ENCODE measurements at places on chromosomes 4 and X.

GRCh38 chr4:14844061-14844460 lies 158.2 kb upstream of the CPEB2 start:
- DNase-seq, result no peak

- no peak for DNase-seq
Measured at GRCh38 chrX:38754818-38755718, 46.2 kb upstream of the MID1IP1 start.

DNA sequence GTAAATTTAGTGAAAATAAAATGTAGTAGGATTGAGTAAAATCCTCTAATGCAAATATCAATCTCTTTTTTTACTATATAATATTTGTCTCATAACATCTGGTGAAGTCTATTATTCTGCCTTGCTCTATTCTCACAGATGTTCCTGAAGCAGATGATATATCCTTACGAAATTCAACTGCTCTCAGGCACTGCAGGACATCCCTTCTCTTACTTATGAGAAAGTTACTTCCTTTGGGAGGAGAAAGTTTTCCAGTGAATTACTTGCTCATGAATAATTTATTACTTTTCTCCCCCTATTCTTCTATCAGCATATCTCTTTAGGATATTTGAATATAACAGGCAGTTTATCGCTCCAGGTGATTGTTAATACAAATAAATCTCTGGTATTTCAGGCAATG lies 75.6 kb upstream of the AGA start:
- DNase-seq, result no peak

GRCh38 chr4:83010111-83010521 lies 507 bp downstream of the LIN54 start:
- no peak for DNase-seq

DNA sequence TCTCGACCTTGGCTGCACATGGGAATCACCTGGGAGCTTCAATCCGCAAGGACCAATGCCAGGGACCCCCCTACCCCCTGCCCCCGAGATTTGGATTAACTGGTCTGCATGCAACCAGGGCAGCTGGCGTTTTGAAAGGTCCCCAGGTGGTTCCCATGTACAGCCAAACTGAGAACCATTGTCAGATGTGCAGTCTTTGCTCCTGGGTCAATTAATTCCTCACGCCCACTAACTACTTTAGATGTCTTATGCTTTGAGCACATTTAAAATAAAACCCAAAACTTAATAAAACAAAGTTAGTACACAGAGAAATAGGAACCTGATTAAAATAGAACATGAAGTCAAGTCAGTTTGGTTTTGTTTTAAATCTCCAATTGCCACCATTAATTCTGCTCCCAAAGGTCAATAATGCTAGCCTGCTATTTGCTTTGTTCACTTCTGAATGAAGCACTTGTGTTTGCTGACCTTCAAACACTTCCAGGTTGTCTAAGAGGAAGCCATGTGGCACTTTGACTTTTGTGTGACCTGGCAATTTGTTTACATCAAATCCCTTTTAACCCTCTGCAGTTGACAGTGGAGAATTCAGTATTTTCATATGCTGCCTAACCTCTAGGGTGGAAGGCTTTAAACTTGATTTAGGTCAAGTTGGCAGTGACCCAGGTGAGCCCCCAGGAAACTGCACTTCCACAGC lies 27.2 kb upstream of the TMSB4X start:
- DNase-seq, result no peak

- DNase-seq, result no peak
Measured at GRCh38 chr4:30950737-30951136, 230.6 kb downstream of the PCDH7 start.

- DNase-seq, result no peak
Measured at GRCh38 chrX:132267392-132267791, 48.1 kb upstream of the RAP2C start.

- no peak for DNase-seq
Measured at GRCh38 chr4:15182600-15183220, 180.4 kb downstream of the CPEB2 start.

GRCh38 chr4:945274-946102 lies 13.2 kb downstream of the TMEM175 start:
- DNase-seq, result no peak

DNA sequence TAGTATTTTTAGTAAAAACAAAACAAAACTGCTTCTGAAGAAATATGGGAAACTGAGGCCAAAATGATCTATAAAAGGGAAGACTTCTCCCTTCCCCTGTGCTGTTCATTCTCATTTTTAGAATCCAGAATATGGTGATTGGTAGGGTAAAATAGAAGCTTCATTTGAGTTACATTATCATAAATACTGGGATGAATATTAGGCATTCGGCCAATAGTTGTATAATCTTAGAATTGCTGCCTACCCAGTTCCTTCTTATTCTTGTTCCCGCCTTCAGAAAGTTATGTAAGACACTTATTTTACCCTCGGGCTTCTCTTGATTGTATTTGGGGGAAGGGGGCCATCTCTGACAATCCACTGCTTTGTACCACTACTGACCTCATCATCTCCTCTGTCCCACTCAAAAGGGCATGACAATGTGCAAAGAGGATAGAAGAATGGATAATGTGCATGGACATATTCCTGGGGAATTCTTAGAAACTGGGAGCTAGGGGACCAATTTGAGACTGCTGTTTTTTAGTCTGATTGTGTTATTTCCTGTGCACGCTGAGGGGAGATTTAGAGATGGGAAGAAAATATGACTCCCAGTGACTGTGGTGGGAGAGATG lies 588 bp downstream of the ART3 start:
- DNase-seq, result no peak

DNA sequence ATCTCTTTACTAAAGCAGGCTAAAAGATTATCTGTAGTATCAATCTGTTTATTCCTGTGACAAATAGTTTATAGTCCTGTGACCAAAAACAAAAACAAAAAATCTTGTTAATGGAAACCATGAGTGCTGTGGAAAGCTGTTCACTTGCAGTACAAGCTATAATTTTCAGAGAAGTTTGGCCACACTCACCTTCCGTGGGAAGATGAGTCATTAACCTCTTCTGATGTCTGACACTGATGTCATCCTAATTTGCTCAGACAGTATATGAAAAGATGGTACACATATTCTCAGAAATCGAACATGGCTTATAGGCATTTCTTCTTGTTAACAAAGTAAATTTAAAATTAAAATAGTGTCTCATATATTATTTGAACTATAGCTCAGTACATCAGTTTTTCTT lies 19.9 kb upstream of the ENPP6 start:
- no peak for DNase-seq

DNA sequence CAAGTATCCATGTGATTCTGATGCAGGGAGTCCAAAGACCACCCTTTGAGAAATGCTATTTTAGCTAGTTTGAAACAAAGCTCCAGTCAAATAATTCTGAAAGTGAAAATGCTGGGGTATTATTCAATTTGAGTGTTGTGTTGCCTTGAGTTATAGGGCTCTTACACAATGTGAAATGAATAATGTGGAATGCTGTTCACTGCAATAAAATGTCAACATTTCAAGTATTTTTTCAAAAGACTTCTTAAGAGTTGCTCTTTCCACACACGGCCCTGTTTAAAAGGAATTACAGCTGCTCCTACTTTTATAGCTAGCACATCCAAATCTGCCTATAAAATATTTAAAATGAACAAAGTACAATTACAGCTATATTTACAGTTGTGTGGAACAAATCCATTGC lies 27.5 kb upstream of the PLS3 start:
- no peak for DNase-seq

DNA sequence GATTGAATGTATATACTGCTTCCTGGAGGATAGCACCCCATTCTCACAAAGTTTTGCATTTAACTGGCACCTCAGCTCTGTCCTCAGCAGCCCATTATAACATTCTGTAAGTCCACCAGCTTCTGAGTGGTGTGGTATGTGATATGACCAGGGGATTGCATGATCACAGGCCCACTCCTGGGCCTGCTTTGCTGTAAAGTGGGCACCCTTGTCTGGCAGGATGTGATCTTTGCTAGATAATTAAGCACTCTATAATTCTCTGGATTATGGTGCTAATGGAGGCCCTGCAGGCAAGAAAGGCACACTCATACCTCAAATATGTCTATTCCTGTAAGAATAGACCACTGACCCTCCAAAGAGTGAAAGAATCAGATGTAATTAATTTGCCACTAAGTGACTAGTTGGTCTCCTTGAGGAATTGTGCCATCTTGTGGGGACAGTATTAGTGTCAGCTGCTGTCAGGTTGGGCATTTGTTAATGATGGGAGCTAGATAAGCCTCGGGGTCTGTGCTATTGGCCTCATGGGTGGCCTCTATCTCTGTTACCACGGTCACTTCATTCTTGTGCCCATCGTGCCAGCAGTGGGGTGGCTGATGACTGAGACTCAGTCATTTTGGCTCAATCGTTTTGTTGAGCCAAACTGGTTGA lies 2.2 kb upstream of the CFI start:
- no peak for DNase-seq

- DNase-seq, result no peak
Measured at GRCh38 chrX:48998391-48998790, 3.7 kb downstream of the GRIPAP1 start.

DNA sequence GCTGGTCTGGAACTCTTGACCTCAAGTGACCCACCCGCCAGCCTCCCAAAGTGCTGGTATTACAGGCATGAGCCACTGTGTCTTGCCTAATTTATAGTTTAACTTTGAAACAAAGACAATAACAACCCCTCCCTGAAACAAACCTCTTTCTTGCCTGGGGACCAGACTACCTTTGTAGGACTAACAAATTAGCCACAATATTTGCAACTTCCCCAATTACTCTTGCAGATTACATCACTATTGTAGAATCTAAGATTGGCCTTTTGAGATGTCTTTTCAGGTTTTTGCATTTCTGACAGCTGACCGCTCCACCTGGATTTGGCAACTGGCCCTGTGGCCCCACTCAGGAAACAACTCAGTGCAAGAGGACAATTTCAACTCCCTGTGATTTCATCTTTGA lies 84.8 kb downstream of the AKAP4 start:
- no peak for DNase-seq

DNA sequence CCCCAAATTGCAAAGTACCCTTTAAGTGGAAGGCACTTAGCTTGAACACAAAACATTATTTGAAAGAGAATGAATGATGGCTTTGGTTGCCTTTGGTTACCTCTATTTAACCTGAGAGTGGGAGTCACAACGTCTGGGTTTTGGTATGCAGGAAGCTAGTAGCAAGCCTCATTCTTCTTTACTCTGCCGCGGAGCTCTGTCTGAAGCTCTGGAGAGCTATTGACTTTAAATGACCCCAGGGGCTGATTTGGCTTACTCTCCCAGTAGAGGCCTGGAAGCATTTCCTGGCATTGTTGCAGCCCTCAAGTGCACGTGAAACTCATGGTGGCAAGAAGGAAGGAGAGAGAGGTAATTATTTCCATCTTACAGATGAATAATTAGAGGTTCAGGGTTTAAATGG lies 81.8 kb upstream of the MAGEA4 start:
- no peak for DNase-seq

DNA sequence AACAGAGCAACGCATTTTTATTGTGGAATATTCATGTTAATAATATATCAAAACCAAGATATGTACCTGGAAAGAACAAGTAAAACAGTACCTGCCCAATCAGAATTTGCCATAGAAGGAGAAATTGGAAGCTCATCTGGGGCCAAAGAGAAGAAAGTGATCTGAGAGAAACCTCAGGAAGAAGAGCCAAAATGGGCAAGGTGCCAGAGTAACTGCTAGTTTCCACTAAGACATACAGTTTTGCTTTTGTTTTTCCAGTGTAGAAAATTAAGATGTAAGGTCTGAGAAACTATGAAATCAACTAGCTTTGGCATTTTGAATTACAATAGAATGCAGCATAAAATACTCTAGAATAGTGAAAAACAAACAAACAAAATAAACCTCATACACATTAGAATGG lies 2201.2 kb downstream of the ARAP2 start:
- no peak for DNase-seq

DNA sequence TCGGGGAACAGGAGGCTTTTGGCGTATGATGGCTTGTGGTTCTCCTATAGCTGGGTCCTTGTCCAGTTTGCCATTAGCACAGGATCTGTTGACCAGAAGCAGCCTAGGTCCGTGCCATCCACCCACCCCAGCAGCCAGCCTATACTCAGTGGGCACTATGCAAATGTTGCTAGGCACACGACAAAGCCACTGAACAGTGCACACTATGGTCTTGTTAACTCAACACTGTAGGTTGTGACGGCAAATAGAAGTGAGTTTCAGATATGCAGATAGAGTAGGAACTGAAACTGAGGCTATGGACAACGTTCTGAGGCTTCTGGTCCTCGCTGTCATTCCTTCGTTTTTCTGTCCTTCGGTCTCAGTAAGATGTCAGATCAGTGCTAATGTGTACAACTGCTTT lies 541.3 kb upstream of the TENM3 start:
- DNase-seq, result no peak

DNA sequence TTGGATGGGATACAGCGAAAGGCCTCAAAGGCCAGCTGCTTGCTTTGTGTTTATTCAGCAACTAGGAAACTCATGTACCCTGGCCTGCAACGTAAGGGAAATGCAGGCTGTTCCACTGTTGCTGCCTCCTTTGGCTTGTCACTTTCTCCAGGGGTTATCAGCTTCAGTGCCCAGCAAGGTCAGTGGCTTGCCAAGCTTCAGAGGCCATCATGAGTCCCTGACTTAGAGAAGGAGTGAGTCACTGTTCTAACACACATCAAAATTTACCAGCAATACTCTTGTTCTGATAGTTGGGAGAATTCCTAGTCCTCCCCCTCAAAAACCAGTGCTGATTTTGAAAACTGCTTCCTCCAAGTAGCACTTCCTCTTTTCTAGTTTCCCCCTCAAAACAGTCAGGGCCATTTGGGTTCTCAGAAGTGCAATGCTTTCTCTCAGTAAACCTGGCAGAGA lies 250.8 kb downstream of the ARHGAP24 start:
- no peak for DNase-seq

- DNase-seq, result no peak
Measured at GRCh38 chr4:179894066-179894778, 2349.0 kb upstream of the TENM3 start.

GRCh38 chr4:146032234-146032860 lies 93.7 kb upstream of the ZNF827 start:
- no peak for DNase-seq

DNA sequence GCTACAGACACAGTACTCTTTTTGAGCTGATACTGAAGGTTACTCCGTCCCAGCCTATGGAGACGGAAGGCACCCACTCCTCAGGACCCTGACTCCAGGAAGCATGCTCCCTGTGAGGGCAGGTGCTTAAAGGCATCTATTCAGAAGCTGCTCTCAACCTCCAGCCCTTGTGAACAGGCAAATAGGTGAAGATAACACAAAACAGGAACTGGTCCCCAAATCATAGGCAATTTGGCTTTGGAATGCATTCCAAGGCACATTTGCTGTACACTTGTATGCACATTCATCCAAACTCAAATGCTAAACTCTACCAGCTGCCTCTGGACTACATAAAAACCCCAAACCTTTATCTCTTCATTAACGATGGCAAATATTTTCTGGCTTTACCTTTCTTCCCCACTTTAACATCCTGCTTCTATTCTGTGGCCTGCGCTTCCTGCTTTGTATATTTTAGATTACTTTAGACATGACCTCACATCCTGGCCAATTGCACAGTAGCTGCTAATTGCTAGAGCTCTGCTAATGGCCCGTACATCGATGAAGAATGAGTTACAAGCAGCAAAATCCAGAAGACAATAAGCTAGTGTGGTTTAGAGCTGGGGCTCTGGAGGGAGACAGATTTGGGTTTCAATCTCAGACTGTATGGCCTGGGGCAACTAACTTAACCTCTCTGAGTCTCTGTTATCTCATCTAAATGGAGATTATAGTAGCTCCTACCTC lies 3.2 kb downstream of the SEL1L3 start:
- DNase-seq, result no peak
